ENCODE measurements at places on chromosomes 4 and X.

DNA sequence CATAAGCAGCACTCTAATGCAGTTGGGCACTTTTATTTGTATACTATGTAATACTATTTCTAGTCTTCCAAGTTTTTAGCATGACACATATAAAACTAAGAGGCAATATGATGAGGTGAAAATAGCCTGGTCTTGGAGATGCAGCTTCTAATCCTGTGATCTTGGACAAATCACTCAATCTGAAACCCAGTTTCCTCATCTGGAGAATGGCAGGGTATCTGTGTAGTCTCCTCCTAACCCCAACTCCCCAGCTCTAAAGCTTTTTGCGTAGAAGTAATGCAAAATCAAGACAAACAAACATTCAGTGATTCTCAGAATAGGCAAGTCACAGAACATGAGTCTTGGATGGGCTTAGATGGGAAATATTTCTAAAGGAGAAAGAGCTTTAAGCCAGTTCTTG, 36.7 kb upstream of the IL21 start:
- no peak for DNase-seq

- DNase-seq = no peak
Observed at GRCh38 chr4:163544407-163545038, 50.0 kb downstream of the TMA16 start.

- no peak for DNase-seq
Observed at GRCh38 chr4:133157460-133158160, 8.5 kb downstream of the PCDH10 start.

DNA sequence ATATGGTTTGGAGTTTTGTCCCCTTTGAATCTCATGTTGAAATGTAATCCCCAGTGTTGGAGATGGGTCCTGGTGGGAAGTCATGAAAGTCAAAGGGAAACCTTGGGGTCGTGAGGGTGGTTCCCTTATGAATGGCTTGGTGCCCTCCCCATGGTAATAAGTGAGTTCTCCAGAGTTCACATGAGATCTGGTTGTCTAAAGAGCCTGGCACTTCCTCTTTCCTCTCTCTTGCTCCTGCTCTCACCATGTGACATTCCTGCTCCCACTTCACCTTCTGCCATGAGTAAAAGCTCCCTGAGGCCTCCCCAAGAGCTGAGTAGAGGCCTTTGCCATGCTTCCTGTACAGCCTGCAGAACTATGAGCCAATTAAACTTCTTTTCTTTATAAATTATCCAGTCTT, 5.5 kb upstream of the IL15 start:
- DNase-seq = no peak

GRCh38 chr4:138967313-138967712, 48.3 kb upstream of the NOCT start:
- no peak for DNase-seq

DNA sequence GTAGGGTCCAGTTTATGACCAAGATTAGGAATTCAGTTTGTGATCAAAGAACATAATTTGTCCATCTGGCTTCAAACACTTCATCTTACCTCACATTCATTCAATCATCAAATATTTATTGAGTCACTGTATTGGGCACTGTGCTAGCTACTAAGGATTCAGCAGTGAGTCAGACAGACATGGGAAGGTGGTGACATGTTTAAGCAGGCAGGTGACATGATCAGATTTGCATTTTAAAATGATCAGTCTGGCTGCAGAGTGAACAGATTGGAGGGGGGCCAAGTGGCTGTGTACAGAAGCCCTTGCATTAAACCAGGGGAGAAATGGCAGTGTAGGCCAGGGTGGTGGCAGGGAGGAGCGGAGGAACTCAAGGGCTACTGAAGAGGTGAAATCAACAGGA, 25.1 kb upstream of the APLN start:
- DNase-seq = no peak

DNA sequence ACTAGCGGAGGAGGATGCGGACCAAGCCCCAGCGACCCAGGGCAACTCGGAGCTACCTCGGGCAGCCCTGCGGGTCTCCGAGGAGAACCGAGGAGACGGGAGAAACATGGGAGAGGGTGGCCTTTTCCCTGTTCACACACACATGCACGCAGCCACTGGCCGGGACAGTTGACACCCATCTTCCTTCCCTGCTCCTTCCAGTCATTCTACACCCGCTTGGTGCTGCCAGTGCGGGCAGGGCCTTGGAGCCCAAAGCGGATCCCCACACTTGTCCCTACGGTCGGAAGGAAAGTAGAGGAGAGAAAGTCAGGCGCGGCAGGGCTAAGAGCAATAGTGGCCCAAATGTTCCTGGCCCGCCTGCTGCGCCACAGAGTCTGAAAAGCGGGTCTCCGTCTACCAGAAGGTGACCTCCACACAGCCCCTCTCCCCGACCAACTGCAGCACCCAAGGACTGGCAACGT, 1.1 kb upstream of the PPP3CA start:
- DNase-seq = no peak

DNA sequence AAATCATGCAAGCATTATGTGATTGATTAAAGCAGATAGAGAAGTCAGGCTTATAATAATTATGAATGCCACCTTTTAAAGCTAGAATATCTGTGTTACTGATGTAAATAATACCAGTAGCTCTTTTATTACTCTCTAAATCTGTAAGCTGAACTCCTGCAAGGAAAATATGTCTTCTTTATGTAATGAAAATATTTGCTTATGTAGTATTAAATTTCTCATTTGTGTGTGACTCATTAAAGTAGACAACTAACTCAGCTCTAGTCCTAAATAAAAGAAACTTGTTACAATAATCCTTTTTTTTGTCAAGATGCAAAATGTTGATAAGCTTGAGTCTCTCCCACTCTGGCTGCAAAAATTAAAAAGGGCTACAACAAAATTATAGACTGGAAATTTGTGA, 137.7 kb upstream of the FAT1 start:
- DNase-seq = no peak

GRCh38 chrX:26262121-26262523, 46.2 kb downstream of the MAGEB5 start:
- DNase-seq = no peak

- DNase-seq = no peak
Observed at GRCh38 chr4:113878668-113879067, 100.8 kb downstream of the ARSJ start.

GRCh38 chr4:38242101-38242500, 281.9 kb downstream of the PTTG2 start:
- DNase-seq = no peak

DNA sequence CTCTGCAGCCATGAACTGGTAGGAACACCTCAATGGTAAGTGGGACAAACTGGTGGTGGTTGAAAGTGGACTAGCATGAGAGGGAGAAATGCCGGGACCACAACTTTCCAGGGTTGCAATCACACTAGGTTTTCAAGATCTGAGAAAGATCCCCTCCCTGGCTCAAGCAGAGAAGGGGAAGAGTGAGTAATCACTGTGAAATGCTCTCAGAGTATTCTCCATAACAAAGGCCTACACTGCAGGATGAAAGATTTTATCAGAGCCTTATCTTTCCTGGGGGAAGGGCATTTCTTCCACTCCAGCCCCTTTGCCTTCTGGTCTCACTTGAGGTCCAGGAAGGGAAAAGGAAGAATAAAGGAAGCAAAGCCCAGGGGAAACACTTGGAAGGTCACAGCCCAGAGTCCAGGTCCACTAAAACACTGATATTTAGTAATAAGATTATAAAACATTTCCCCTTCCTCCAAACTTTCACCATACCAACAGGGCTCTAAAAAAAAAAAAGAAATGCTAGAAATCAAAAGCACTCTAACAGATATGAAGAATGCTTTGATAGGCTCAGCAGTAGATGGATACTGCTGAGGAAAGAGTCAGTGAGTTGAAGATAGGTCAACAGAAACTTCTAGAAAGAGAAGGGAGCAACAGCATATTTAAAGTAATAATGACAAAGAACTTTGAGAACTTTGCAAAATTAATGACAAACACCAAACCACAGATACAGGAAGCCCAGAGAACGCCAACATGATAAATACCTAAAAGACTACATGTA, 95.9 kb downstream of the WDFY3 start:
- no peak for DNase-seq

- peak; percentile 47 for DNase-seq
Observed at GRCh38 chr4:19300213-19300612, 951.5 kb upstream of the SLIT2 start.

DNA sequence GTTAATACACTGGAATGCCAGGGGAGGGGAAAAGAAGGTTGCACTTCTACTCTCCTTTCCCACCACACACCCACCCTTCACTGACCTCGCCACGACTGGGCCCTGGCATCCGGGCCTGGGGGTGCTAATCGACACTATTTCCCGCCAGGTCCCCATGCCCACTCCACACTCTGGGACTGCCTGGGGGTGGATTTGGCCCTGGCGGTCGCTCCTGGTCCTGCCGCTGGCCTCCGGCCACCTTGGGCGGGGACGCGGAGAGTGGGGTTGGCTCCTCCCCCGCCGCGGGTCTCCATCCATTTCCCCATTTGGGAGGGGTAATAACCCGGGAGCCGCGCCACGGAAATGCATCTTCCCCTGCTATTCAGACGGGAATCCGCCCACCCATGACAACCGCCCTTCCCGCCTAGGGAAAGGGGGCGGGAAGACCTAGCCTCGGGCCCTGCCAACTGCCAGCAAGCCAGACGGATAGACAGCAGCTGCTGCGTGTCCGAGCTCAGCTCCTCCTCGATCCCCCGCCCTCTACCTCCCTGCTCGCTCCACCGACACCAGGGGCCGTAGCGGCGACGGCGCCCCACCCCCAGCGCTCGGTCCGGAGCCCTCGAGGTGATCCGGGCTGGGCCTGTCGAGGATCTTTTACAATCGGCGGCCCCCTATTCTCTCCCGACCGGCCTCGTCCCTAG, 78.1 kb downstream of the RLIM start:
- DNase-seq = no peak

GRCh38 chrX:120664081-120664480, 34.2 kb upstream of the C1GALT1C1 start:
- DNase-seq = no peak

Data from AG04449 (cell line).